ENCODE measurements at places on chromosomes 7 and 10.
A peak's percentile ranks its signal among the peaks of the same experiment; 100 is the strongest.

DNA sequence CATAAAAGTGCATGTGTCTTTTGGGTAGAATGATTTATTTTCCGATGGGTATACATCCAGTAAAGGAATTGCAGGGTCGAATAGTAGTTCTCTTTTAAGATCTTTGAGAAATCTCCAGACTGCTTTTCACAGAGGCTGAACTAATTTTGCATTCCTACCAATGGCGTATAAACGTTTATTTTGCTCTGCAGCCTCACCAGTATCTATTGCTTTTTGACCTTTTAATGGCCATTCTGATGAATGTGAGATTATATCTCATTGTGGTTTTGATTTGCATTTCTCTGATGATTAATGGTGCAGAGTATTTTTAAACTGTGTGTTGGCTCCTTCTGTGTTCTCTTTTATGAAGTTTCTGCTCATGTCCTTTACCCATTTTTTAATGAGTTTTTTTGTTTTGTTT lies 1020.1 kb downstream of the NXPH1 start:
- DNase-seq = no peak

DNA sequence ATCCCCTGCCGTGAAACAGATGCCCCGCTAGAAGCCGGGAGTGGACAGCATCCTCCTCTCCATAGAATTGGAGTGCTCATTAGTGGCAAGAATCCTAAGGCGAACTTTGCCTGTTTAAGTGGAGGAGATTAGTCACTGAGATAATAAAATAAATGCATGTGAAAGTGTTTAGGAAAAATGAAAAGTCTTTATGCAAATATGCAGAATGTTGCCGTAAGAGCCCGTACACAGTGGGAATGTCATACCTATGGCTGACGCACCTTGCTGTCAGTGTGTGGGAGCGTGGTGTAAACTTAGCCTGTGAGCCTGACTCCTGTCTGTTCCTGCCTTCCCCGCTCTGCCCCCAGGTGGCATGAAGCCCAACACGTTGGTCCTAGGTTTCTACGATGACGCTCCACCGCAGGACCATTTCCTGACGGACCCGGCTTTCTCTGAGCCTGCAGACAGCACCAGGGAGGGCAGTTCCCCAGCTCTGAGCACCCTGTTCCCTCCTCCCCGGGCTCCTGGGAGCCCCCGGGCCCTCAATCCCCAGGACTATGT lies 1.7 kb upstream of the TRIP6 start:
- DNase-seq = no peak

- DNase-seq = peak; percentile 82
Observed at GRCh38 chr10:72243822-72244437, 27.9 kb upstream of the ASCC1 start.

GRCh38 chr10:8061274-8062211 lies 7.1 kb downstream of the GATA3 start:
- no peak for DNase-seq

DNA sequence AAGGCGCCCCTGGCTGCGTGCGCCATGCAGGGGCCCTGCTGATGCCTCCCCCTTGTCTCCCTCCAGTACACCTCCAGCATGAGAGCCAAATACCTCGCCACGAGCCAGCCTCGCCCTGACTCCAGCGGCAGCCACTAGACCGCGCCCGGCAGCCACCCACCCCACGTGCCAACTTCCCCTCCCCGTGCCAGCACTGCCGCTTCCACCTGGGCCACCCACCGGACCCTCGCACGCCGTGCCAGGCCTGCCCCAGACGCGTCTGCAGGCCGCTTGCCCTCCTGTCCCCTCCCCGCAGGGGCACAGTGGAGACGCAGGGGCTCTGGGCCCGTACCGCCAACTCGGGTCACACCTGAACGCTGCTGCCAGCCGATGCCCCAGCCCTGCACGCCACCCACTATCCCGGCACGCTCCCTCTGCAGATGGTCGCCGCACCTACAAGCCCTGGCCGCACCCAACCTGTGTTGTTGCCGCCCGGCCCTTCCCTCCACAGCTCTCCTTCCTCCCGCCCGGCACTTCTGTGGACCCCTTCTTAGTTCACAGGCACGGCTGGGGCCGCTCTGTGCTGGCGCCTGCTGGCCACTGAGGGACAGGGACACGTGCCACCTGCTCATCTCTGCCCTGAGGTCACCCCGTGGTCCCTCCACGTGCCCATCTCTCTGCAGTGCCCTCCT lies 26.3 kb upstream of the AMZ1 start:
- DNase-seq = no peak
